Fibroblast of skin of abdomen (primary cell): ENCODE measurements at places on chromosomes 6 and 20.

GRCh38 chr6:19842030-19842615, 5.0 kb downstream of the ID4 start:
- DNase-seq: peak; percentile 10

DNA sequence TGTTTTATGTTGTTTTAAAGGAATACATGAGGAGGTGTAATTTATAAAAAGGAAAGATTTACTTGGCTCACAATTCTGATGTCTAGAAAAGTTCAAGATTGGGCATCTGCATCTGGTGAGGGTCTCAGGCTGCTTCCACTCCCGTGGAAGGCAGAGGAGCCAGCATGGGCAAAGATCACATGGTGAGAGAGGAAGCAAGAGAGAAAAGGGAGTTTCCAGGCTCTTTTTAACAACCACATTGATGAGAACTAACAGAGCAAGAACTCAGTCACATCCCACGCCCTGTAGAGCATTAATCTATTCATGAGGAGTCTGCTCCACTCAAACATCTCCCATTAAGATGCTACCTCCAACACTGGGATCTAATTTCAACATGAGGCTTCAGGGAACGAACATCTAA, 1666.3 kb downstream of the HACE1 start:
- DNase-seq: no peak

DNA sequence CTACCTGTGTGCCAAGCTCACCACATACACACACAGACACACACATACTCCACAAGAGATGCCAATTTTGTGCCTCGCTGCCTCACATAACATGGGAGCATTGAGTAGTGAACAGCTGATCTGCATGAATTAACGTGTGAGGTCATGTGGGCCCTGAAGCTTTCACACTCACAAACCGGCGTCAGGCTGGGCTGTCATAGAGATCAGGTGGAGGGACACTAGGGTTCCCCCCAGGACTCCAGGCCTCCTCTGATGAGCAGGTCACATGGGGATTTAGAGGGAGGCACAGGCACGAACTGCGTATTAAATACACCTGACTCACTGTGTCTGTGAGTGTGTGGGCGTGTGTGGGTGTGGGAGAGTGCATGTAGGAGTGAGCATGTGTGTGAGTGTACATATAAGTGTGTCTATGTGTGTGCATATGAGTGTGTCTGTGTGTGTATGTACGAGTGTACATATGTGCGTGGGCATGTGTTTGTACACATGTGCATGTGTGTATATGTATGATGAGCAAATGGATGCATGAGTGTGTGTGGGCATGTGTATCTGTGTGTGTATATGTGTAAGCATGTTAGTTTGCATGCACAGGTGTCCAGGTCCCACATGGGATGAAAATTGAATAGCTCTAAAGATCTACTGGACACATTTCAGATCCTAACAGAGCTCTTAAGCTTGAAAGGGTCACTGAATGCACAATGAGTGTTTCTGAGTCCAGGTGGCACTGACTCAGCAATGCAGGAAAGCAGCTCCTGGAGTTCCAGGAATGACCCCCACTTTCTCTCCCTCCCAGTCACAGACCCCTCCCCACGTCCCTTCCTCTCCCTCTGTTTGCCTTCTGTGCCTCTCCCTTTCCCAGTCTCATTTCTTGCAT, 336.6 kb downstream of the PREX1 start:
- DNase-seq: no peak

DNA sequence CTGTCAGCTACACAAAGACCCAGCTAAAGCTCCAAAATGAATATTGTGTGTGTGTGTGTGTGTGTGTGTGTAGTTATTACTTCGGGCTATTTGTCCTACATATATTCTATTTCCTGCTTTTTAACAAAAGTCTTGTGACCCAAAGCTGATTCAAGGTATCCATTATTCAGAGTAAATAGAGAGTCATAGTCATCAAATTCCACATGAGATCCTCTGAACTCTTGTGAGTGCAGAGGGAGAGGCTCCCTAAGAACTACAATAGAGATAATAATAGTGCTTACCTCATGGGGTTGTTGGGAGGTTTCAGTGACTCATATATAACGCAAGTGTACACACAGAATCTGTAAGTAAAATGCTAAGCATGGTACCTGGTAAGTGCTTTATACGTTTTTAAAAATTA, 95.6 kb upstream of the SHLD1 start:
- peak; percentile 77 for DNase-seq

- DNase-seq: no peak
Observed at GRCh38 chr6:66161546-66162108, 454.6 kb upstream of the EYS start.

DNA sequence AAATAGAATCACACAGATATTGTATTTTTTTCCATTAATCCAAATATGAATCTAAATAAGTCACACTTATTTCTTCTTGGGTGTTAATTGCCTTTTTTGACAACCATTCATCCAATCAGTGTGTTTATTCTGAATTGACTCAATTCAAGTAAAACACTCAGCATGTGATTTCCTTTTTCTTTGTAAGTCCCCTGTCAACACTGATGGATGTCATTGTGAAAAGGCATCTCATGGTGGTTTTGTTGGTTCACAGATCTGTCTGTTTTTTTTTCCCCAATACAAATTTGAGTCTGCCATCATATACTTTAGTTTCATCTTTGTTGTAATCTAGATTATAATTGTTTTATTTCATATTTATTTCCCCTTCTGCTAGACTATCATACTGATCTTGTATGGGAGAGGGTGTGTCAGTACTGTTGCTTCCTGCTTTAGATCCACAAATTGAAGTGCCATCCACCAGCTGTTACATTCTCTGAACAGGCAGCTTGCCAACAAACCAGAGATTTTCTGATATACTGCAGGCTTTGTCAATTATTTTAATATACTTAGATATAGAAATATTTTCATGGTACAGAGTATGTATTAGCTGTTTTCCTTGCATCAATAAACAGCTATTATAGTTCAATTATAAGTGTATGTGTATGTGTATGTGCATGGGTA, 64.2 kb upstream of the FLRT3 start:
- no peak for DNase-seq
